ENCODE measurements at places on chromosomes 13 and 19.

- DNase-seq = no peak
Measured at GRCh38 chr13:114153485-114154080, 21.2 kb upstream of the RASA3 start.

DNA sequence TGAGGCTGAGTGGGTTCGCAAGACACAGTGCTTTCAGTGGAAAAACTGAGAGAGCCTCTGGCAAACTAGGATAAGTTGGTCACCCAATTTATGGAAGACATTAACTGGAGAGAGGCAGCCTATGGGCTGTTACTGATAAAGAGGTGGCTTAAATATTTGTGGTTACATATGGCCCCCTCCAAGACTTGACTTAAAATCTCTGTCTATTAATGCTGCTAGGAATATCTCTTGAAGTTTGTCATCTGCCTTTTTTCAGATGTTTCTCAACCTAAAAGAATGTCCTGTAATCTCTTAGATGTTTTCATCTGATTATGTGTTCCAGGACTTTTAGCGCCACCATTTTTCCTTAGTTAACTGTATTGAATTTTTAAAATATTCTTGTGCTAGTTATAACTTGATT lies 54.6 kb downstream of the NAA16 start:
- no peak for DNase-seq

- peak; percentile 16 for DNase-seq
Measured at GRCh38 chr19:38095411-38096308, 128.4 kb downstream of the DPF1 start.

GRCh38 chr13:37797631-37798030 lies 71.9 kb downstream of the TRPC4 start:
- DNase-seq = no peak

- DNase-seq = no peak
Measured at GRCh38 chr13:106594980-106595379, 27.0 kb upstream of the ARGLU1 start.

DNA sequence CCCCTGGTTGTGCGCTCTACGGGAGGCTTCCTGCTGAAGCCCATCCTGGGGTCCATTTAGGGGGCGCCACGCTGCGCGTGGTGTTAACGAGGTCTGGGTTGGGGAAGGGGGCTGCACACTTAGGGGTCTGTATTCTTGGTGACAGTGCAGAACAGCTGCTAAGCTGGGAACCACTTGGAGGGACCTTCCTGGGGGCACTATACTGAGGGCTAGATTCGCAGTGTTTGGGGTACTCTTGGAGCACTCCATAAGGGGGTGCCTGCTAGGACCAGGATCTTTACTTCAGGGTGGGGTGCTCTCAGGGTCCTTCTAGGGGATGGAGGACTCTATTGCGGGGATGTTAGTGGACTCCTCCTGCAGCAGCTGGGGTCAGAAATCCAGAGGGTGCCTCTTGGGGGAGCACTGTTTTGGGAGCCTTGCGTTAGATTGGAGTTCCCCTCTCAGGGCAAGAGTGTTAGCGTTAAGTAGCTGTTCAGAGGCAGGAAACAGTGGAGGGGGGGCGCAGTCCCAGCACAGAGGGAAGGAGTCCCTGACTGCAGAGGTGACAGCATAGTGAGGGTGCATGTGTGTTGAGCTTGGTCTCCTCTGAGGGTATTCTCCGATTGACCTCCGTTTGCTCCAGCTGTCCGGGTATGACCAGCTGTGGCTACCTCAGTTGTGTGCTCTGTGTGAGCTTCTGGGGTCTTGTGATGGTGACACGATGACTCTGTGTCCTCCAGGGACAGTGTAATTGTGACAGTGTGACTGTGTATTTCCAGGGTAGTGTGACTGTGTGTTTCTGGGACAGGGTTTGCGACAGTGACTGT lies 1.1 kb downstream of the PDE4A start:
- no peak for DNase-seq

DNA sequence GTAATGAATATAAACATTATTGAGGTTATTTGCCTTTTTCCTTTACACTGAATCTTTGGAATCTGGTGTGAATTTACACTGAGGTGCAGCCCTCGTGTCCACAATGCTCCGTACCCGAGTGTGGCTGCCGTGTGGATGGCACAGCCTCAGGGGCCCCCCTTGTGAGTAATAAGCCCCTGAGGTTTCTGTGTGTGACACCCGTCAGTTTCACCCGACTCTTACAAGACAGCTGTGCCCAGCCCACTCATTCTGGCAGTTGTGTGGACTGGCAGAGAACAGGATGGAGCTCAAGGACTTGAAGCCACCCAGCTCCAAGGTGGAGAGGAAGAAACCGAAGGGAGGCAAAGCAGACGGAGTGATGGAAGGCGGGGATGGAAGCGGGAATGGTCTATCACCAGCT lies 7.8 kb downstream of the PROZ start:
- DNase-seq = no peak

GRCh38 chr13:110107568-110108347 lies 199.2 kb downstream of the COL4A1 start:
- no peak for DNase-seq

- no peak for DNase-seq
Measured at GRCh38 chr13:109105899-109106298, 476.5 kb downstream of the MYO16 start.

DNA sequence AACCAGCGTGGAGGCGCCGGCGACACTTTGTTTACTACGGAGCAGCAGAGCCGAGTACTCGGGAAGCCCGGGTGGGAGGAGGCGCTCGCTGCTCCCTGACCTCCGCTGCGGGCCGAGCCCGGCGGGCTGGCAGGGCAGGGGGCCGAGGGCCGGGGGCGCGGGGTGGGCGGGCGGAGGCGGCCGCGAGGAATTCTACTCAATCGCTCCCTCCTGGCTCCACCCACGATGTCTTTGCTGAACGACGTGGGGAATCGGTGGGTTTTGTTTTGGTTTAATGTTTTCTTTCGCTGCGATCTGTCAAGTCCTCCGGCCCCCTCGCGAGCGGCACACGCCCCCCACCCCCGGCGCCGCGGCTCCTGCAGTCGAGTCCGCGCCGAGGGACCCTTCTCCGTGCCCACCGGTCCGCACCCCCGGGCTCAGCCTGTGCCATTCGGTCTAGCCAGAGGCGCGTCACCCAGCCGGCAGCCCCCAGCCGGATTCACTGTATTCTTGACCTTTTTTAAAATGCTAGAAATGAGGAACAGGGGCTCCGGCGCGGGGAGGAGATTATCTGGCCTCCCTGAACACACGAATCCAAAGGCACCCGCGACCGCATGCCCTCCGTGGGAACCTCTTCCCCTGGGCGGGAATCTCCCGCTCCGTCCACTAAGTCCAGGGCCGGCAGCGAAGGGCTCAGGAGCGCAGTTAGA lies 636 bp upstream of the FOXO1 start:
- DNase-seq = no peak

DNA sequence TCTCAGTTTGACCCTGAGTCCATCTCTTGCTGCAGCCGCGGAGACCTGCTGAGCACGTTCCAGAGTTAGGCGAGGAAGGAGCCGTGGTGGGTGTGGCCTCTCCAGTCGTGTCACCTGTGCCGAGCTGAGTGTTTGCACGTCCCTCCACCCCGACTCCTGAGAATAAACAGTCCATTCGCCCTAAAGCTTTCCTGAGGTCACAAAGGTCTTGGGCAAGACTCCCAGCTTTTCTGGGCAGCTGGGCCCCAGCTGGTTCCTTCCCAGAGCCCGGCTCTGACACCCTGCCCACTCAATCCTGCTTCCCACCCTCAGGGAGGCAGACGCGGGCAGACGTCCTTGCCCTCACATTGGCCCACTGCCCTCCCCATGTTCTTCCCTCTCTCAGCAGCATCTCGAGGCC lies 142.2 kb downstream of the KCTD15 start:
- DNase-seq = no peak

- DNase-seq = no peak
Measured at GRCh38 chr13:44045180-44045562, 165.5 kb downstream of the LACC1 start.

DNA sequence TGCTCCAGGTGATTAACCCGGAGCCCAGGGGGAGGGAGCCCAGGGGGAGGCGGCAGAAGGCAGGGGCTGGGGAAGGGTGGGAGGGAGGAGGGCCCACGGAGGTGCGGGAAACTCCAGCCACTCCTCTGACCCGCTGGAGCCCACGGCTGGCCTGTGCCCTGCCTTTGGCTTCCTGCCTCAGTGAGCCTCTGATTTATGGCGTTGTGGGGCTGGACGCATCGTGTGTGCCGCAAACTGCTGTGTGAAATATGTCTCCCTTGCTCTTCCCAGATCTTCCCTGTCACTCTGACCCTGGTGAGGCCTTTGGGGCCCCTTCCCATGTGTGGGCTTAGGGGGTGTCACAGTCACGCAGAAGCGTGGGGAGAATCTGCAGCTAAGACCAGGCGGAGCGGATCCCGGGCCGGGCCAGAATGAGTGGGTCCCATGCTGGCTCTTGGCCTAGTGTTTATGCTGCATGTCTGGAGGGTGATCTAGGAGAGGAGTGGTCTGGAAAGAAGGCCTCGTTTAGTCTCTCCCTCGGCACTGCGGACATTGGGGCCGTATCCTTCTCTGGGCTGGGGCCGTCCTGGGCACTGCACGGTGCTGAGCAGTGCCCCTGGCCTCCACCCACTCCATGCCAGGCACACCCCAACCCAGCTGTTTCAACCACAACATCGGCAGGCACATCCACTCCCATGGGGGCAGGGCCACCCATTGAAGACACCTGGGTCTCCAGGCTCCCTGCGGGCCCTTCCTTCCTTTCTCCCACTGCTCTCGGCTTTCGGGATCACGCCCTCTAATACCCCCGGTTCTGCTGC lies 123.0 kb downstream of the KDM4B start:
- no peak for DNase-seq

- DNase-seq = no peak
Measured at GRCh38 chr13:110158226-110158625, 148.7 kb downstream of the COL4A1 start.

- no peak for DNase-seq
Measured at GRCh38 chr13:108927615-108928014, 298.2 kb downstream of the MYO16 start.

DNA sequence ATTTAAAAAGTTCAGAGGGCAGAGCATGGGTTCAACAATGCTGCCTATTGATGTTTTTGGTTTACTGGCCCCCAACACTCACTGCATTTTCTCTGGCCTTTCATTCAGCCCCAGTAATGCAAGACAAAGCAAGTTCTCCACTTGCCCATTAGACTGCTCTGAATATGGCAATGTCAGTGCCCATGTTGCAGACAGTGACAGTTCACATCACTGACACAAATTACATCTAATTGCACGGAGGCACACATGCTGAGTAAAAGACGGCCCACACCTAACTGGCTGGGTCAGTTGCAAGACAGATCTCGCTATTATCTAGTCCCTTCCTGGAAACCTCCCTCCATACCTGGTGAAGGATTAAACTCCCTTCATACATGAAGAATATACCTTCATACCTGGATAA lies 54.0 kb downstream of the ENOX1 start:
- DNase-seq = no peak
